ENCODE measurements at places on chromosomes 5 and 9.

DNA sequence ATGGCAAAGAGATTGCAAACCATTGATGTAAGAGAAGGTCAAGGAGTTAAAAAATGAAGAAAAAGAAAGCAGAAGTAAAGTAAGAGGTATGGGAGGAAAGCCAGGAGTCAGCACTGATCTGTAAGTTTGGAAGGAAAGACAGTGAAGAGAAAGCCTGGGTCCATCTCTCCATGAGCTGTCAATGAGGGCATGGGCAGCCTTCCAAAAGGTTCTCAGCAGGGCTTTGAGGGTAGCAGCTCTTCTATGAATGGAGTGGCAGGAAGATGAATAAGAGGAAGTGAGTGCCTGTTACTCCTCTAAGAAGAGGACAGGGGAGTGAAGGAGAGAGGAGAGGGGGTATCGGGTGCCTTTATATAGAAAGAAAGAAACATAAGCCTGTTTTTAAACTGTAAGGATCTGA, 97.1 kb downstream of the ADCY2 start:
- no peak for DNase-seq

GRCh38 chr5:43981556-43981955, 378.6 kb downstream of the NNT start:
- no peak for DNase-seq

- no peak for DNase-seq
These were observed 35.3 kb downstream of the ADRB2 start for GRCh38 chr5:148861696-148862095.

DNA sequence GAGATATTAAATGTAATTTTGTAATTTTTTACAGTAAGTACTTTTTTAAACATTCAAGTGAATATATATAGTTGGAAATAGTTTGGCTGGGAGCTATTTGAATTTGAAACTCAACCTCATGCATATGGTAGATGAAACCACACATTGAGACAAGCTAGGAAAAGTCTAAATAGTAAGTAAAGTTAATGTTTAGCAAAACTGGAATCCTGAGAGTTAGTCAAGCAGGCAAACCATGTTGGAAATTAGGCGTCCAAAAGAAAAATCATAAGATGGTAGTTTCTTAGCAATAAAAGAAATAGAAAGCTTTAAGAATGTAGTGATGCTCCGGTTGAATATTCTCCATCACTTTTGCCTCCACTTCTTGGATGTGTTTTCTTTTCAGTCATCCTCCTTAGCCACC, 657.1 kb upstream of the CDH10 start:
- no peak for DNase-seq

GRCh38 chr9:14205463-14205862, 108.5 kb downstream of the NFIB start:
- no peak for DNase-seq

DNA sequence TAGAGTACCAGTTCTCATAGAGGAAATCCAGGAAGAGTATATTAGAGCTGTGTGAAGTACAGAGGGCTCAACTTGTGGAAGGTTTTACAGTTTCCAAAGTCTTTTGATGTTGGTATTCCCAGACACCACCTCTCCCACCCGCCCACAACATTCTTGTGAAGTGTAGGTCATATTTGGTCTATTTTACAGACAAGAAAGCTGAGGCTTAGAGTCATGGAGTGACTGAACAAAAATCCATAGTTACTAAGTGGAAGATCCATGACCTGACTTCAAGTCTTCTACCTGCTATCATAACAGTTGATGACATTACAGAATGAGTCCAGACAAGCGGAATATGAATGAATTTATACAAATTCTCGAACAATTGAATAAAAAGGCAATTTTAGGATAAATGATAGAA, 187.1 kb upstream of the RPS23 start:
- no peak for DNase-seq

DNA sequence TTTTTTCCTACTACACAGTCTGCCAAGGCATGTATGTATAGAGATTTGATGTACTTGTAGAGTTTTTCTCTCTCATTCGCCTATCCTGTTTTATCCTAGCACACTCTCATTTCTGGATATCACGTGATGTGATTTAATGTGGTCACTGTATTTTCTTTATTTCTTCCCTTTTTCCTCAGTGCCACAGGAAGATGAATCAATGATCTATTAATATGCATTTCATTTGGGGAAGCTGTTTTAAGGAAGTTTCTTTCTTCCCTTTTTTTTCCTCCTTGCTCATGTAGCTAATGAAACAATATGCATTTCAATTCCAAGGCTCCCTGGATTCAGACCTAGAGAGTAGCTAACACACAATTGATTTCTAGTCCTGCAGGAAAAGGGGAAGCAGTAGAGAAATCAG, 506.3 kb upstream of the WWC1 start:
- no peak for DNase-seq

- no peak for DNase-seq
These were observed 88.9 kb downstream of the PCSK5 start for GRCh38 chr9:75979362-75979761.

- no peak for DNase-seq
These were observed 18.7 kb upstream of the HMHB1 start for GRCh38 chr5:143793249-143793648.

DNA sequence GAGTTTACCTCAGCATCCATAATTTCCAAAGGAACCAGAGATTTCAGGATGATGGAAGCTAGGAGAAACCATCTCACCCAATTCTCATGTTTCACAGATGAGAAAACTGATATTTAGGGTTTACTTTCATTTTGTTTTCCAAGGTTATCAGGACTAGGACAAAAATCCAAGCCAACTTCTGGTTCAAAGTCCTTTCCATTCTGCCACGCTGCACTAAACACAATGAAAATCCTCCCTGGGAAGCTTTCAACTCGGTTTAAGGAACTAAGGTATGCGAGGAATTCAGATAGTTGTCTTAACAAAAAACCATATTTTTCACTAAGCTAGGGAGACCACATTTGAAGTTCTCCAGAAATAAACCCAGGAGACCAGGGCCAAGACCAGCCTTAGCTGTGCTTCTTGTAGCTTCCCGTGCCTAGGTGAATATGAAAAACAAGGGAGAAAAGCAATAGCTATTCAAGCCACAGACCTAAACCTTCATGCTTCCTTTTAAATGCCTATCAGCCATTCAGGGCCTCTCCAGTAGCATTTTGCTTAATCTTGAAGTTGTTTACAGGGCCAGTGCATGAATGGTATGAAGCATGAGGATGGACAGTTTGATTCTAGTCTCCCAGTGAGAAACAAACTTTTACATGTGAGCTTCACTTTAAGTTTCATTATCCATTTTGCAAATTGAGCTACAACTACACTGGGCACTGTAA, 167.9 kb downstream of the DENND1A start:
- DNase-seq = no peak

GRCh38 chr5:147845618-147846017, 14.1 kb upstream of the SPINK1 start:
- no peak for DNase-seq
